Purkinje cell (primary cell): ENCODE measurements at places on chromosomes 1 and 21. TPM values are rescaled to one million over a fixed set of nuclear protein-coding genes. Genes with fewer than 3 reads are reported as not detected.

Gene ZSCAN20
- polyA plus RNA-seq: 0.84 and 2.0 TPM in 2 replicates

Gene TAS1R1
- polyA plus RNA-seq: 0.35 TPM in 1 of 2 replicates, not detected in the other

Gene NOTCH2NLA
- polyA plus RNA-seq: 16.2 and 24.2 TPM in 2 replicates

Gene RUNX3
- not detected in 2 replicates for polyA plus RNA-seq

Gene UBASH3A
- polyA plus RNA-seq: 0.50 TPM in 1 of 2 replicates, not detected in the other
